ENCODE measurements at places on chromosomes 3 and 15.
A peak's percentile ranks its signal among the peaks of the same experiment; 100 is the strongest.

GRCh38 chr3:8443829-8444791, 57.5 kb upstream of the LMCD1 start:
- DNase-seq: peak; percentile 100

DNA sequence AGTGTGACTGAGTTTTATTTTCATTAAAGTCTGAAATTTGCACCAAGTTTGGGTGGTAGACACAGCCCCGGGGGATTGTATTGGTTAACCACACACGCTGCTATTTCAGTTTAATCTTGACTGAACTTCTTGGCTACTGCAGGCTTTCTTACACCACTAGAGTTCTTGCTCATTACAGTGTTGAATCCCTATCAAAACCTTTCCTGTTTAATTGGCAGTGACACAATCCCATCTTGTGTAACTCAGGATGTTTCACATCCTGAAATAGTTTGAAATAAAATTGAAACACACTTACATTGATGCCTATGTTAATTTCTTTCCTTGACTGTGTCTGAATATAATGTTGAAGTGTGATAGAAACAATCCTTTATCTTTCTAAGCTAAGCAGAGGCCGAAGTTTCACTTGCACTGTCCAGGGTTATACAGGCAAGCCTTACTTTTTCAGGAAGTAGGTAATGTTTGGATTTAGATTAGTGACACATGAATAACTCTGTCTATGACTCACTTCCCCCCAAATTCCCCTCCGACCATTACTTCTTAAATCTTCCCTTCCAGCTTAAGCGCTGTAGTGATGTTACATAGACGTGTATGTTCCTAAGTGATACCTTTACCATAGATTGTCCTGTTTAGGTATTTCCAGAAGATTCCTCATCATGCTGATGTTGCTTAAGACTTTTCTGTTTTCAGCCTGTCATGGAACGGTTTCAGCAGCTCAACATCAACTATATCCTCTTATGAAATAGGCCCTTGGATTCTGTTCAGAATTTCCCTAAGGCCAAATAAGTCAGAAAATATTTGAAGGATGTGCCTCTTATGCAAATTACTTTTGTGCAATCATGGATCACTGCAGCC, 16.8 kb downstream of the ATG7 start:
- DNase-seq: peak; percentile 89

DNA sequence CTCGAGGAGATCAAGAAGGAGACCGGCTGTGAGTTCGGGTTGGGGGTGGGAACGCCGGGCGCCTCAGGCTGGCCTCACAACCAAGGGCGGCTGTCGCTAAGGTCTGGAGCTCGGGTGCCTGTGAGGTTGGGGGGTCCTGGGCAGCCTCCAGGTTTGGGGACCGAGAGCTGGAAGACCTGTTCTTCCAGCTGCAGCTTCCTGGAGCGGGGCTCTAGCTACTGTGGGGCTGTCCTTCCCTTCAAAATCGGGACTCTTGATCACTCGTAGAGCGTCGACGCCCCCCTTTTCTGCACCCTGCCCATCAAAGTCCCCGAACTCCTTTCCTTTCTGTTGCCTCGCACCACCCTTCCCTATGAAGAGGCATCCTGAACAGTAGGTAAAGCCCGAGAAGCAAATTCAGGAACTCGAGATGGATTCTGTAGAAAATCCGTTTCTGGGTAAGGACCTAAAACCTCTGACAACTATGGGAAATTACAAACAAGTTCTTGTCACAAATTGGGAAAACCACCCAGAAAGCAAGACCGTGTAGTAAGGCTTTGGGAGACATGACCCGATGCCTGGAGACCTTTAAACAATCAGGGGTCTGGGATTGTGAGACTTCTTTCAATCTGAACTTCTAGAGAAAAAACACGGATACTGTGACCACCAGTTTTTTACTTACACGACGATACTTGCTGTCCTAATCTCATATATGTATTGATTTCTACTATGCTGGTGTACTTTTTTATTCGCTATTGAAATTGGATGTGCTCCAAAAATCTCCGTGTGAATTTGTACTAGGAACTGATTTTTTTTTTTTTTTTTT, 556 bp downstream of the CHP1 start:
- DNase-seq: no peak

DNA sequence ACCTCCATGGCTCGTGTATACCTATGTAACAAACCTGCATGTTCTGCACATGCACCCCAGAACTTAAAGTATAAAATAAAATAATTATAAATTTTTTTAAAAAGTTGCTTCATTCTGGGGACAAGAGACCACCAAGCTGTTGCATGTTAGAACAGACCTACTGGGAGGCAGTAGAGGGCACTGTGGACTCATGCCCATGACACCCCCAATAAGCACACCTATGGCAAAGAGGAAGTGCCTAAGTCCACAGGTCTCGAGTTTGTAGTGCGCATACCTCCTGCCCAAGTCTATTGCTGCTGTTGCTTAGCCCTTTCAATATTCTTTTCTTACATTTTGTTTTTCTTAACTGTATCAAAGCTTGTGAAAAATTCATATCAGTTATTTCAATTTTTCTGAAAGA, 267.9 kb upstream of the THBS1 start:
- DNase-seq: no peak

DNA sequence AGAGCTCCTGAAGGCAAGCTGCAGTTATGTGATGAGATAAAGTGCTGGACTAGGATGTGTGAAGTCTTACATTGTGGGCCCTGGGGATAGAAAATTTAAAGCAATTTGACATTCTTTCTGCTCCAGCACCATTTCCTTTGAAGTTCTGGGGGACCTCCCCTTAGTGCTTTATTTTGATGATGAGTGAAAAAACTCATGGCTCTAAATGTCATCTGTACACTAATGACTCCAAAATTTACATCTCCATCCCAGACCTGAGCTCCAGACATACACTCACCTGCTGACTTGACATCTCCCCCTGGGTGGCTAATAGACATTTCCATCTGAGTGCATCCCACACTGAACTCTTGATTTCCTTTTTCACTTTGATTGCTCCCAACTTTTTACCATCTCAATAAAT, 276.4 kb downstream of the EPHB1 start:
- DNase-seq: no peak

GRCh38 chr15:77607894-77608261, 24.8 kb downstream of the LINGO1 start:
- peak; percentile 25 for DNase-seq

DNA sequence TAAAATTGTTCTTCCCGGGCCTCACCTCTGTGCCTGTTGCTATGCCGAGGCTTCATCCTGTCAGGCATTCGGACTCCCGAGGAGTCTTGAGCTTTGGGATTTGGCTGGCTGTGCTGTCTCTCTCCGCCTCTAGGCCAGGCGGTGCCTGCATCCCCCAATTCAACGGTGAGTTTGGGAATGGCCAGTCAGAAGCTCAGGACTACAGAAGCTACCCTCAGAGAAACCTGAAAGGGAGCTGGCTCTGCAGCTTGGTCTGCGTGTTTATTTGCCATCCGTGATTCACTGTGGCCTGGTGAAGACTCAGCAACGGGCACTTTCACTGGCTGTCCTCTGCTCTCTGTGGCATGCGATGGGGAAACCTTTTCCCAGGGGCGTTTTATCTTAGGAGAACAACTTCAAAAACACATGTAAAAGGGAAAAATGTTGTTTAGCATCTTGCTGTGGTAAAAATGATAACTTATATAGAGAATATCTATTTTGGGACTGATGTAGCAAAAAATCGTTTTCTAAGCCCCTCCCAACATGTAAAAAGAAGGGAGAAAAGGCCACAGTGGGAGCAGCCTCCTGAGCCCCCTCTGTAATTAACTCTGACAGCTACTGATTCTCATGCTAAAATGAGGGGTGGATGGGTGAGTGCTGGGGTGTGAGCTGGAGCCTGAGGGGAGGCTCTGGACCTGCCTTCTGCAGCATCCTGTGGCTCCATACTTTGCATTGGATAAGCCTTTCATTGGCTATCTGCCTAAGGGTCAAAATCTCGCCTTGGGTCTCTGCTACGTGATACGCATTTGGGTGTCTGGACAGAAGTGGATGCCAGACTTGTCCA, 103.4 kb upstream of the KLHL25 start:
- DNase-seq: no peak

GRCh38 chr3:61948699-61949305, 387.4 kb downstream of the PTPRG start:
- DNase-seq: no peak

- DNase-seq: no peak
Observed at GRCh38 chr15:48710952-48711495, 65.5 kb upstream of the FBN1 start.

- no peak for DNase-seq
Observed at GRCh38 chr3:61078048-61078752, 173.1 kb downstream of the FHIT start.

DNA sequence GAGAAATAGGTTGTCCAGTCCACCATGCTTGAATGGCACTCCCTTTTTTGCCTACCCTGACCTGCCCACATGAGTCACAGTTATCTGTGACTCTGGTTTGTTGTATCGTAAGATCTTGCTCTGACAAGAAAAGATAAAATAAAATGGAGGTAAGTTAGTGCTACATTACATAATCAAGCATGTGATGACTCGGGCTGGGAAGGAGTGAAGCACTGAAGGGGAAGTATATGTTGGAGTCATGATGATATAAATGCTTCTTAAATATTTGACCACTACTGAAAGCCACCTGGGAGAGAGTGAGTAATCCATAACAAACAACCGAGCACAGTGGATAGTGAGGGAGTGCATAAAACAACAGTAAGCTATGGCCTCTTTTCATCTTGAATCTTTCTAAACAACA, 124.4 kb downstream of the SHOX2 start:
- DNase-seq: peak; percentile 13

DNA sequence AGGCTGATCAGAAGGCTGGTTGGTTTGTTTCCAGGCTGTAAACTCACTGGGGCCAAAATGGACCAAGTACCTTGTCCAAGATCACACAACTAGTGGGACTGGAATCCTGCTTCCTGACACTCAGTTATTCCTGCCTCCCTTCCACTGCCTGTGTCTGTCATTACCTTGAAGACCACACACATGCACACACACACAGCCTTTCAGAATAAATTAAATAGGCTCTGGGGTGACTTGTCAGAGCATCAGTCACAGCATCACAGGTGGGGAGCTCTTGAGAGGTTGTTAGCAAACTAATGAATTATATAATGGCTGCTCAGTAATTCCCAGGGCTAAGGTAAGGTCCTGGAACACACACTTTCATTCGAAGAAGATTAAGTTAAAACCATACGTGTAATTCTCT, 231.8 kb downstream of the UACA start:
- DNase-seq: no peak

- no peak for DNase-seq
Observed at GRCh38 chr3:121624147-121624899, 31.1 kb downstream of the FBXO40 start.

DNA sequence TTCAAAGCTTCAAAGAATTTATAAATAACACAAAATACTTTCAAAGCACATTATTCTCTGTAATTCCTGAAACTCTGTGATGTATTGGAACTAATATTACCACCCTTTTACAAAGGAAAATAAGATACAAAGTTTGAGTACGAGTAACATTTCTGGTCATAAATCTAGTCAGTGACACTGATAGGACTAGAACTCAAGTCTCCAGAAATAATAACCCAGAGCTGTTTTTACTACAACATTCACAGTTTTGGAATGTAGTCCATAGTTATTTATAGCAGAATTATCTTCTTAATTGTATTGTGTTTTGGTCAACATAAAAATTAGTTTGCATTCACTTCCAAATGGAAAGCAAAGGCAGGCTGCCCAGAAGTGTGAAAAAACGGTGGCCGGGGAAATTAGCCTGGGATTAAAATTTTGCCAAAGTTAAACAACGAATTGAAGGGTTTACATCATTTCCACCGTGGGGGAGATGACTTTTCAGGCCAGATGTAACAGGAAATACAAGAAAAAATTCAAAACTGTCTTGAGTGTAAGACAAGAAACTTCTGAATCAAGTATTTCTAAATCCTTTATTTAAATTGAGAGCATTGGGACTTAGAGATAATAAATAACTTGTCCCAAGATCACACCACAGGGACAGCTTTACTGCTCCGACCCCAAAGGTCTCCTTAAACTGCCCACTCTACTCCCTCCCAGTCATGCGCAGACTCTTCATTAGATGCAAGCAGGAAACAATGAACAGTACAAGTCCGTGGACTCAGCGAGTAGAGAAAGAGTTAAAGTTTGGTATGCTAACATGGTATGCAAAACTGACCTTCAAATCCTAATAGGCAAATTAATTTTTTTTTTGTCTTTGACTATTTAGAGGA, 74.3 kb upstream of the VGLL4 start:
- peak; percentile 75 for DNase-seq

- no peak for DNase-seq
Observed at GRCh38 chr15:40911141-40911540, 16.9 kb downstream of the VPS18 start.

DNA sequence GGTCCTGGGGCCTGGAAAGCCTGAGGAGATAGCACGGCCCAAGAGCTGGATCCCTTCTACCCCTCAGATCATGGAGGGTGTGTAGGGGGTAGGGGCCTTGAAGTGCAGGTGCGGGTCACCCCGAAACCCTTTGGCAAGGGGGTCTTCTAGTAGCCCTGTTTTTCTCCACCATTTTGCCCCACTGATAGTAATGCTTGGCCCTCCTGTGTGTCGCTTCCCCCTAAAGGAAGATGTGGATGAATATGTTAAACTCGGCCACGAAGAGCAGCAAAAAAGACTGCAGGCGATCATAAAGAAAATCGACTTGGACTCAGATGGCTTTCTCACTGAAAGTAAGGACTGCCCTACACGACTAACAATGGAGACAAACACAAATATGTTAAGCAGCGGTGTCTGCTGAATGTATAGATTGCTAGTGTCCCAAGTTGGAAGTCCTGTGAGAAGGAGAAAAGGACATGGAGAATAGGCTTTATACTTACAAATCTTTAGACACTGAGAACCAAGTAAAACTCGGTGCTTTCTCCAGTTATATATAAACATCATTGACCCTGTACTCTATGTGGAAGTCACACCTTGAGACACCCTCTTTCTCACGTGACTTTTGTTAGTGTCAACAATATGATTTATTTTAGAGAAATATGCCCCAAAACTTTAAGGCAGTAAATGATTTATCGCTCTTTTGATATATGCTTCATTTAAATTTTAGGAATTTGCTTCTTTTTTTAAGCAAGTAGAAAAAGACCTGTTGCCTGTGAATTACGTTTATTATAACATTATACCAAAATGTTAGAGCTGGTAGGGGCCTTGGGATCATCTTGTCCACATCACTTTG, 802 bp downstream of the RCN2 start:
- DNase-seq: peak; percentile 13

Data from fibroblast of skin of back (primary cell).